Pulmonary artery endothelial cell (primary cell): ENCODE measurements at places on chromosomes 1 and 21. TPM values are rescaled to one million over a fixed set of nuclear protein-coding genes. Genes with fewer than 3 reads are reported as not detected.

The PTPN7 gene
- total RNA-seq, result 0.40 TPM in 1 of 2 replicates, not detected in the other

The COL18A1 gene
- 107 and 164 TPM in 2 replicates for total RNA-seq

The LCE1D gene
- total RNA-seq, result not detected in 2 replicates

The UQCRHL gene
- total RNA-seq, result 2.4 and 4.7 TPM in 2 replicates

The LIN28A gene
- not detected in 2 replicates for total RNA-seq

The OPTC gene
- total RNA-seq, result not detected in 2 replicates

The LMOD1 gene
- total RNA-seq, result under 0.01 and 0.07 TPM in 2 replicates

The AGMAT gene
- total RNA-seq, result 1.4 and 1.5 TPM in 2 replicates

DNA sequence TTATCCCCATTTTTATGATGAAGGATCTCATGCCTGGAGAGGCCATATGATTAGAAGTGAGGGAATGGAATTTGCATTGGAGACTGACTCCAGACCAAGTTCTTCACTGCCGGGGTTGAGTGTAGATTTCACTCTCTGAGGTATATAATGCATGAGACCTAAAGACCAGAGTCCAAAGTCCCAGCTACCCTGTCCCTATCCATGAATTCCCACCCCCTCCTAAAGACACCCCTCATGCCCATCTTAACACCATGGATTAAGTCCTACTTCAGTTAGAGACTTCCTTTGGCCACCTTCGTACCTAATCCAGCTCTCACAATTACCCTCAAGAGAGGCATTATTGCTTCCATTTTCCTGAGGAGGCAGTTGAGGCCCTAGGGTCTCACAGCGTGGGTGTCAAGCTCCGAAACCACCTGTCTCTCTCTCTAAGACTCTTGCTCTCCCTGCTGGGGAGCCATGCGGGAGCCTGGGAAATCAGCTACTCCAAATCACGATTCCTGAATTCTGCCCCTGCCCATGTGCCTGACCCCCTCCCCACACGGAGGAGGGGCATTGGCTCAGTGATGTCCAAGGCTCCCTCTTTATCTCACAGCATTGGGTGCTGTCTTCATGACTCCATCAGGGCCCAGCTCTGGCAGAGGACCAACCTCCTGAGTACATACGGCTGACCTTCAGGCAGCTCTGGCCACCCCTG is 11.7 kb upstream of the FOXO6 start:
- no peak for DNase-seq

DNA sequence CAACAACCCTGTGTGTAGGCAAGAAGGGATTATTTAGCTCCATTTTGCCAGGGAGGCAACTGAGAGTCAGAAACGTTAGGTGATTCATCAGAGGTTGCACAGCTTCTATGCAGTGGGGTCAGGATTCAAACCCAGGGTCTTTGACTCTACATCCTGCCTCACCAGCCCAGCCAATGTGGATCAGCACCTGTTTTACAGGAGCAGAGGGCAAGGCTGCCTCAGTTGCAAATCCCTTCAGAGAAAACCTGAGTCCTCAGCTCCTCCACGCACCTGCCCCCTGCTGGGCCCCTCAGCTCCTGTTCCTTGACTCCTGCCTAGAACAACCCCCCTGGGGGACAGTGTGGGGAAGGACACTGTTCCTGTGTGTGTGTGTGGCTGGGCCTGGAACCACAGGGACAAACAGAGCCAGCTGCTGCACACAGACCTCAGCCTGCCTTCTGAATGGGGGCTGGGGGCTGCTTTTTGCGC is 61.6 kb downstream of the LRRN2 start:
- no peak for DNase-seq

DNA sequence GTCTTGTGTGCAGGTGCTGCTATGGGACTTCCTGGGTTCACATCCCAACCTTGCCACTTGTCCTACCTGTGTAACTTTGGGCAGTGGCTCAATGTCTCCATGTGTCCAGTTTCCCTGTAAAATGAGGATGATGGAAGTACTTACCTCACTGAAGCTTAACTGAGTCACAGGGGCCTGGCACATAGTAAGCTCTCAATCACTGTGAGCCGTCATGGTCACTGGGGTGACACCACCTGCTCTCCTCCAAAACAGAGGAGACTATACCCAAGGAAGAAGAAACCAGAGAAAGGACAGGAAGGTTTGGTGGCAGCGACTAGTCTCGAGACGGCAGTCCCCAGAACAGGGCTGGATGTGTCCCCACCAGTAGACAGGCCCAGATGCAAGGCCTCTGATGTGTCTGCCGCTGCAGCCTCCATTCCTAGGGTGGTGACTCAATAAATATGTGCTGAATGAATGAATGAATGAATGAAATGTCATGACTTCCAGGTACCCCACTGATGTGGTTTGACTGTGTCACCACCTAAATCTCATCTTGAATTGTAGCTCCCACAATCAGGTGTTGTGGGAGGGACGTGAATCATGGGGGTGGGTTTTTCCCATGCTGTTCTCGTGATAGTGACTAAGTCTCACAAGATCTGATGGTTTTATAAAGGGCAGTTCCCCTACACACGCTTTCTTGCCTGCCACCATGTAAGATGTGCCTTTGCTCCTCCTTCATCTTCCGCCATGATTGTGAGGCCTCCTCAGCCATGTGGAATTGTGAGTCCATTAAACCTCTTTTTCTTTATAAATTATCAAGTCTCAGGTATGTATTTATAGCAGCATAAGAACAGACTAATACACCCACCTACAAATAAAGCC is 13.0 kb upstream of the LRP8 start:
- DNase-seq, result no peak

GRCh38 chr1:6486433-6487011 is 4.9 kb downstream of the PLEKHG5 start:
- peak; percentile 59 for DNase-seq

GRCh38 chr1:167599957-167600581 is 30.0 kb upstream of the RCSD1 start:
- DNase-seq, result no peak

DNA sequence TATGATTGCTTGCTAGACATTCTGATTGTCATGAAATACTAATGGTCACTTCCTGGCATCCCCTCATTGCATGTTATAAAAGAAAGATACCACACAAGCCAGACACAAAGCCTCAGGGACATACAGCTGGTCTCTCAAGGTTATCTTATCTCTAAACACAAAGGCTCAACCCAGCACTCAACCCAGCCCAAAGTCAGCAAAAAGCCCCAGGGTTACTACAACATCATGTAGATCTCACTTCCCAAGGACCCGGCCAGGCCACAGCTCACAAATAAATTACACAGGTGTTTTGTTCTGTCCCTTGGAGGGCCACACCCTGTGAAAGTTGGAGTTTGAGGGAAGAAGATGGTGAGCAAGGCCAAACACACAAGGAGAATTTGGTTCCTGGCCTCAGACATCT is 109.7 kb upstream of the BARHL2 start:
- DNase-seq, result no peak

DNA sequence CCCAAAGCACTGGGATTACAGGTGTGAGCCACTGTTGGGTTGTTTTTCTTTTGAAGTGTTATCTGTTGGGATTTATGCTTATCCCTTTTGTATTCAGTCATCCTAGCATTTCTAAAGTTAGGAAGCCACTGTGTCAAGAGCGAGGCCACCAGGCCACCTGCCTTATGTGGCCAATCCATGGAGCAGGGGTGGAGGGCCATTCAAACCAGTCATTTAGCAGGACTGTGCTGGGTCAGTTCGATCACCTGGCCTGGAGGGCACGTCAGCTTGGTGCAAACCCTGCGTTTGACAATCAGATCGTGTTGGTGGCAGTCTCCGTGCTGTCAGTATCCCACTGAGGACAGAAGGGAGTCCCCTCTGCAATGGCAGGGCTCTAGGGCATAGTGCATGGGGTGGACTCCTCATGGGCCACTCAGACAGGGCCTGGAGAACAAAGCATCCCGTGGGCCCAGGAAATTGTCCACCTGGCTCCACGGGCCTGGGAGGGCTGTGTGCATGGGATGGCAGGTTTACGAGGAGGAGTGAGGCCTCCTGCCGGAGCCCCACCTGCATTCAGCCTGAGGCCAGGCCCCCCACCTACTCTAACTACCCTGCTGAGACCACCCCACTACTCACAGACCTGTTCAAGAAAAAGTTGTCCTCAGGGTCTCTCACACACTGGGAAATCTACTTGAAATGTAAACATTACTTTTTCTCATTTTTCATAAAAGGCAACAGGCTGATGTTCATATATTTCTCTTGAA is 242.3 kb downstream of the SDCCAG8 start:
- no peak for DNase-seq

GRCh38 chr21:35340273-35340672 is 291.2 kb upstream of the RUNX1 start:
- DNase-seq, result no peak

- DNase-seq, result no peak
Observed at GRCh38 chr1:110726755-110727154, 52.0 kb upstream of the KCNA3 start.
